Endothelial cell of umbilical vein (primary cell): ENCODE measurements at places on chromosomes 7 and 10. TPM values are rescaled to one million over a fixed set of nuclear protein-coding genes. Genes with fewer than 3 reads are reported as not detected.
A peak's percentile ranks its signal among the peaks of the same experiment; 100 is the strongest.

DNA sequence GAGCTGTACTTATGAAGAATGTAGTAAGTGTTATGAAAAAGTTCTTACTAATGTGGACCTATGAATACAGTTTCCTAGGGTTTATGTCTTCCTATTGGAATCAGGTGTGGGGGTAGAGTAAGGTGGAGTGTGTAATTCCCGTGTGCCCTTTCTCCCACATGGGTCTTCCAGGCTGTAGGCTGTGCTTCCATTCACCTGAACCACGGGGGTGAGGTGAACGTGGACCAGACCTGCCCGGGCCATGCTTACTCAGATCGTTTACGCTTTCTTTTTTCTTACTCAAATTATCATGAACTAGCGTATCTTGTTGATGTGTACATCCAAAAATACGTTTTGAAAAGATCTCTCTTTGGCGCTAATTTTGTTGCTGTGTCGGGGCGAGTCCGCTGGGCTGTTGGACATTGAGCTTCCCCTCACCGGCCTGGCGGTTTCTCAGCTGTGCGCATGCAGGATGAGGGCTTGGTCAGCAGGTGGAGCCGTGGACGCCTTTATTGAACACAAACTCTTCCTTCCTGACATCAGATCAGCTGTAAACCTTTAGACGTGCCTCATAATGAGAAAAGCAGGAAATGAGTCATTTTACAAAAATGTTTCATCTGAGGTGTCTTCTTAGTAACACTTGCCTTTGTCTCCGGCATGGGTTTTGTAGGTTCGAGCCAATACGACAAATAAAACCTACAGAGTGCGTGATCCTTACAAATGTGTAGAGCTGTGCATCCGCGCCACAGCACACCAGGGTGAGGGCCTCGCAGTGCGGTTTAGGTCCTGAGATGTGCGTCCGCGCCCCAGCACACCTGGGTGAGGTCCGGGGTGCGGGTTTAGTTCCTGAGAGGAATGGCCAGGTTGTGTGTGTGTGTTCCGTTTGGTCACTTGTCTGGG is 53.8 kb downstream of the WDR37 start:
- peak; percentile 69 for DNase-seq

Gene LRRD1
- polyA plus RNA-seq: 0.03 TPM in 1 of 2 replicates, not detected in the other

Gene CLRN3
- 0.07 and 0.14 TPM in 2 replicates for polyA plus RNA-seq

DNA sequence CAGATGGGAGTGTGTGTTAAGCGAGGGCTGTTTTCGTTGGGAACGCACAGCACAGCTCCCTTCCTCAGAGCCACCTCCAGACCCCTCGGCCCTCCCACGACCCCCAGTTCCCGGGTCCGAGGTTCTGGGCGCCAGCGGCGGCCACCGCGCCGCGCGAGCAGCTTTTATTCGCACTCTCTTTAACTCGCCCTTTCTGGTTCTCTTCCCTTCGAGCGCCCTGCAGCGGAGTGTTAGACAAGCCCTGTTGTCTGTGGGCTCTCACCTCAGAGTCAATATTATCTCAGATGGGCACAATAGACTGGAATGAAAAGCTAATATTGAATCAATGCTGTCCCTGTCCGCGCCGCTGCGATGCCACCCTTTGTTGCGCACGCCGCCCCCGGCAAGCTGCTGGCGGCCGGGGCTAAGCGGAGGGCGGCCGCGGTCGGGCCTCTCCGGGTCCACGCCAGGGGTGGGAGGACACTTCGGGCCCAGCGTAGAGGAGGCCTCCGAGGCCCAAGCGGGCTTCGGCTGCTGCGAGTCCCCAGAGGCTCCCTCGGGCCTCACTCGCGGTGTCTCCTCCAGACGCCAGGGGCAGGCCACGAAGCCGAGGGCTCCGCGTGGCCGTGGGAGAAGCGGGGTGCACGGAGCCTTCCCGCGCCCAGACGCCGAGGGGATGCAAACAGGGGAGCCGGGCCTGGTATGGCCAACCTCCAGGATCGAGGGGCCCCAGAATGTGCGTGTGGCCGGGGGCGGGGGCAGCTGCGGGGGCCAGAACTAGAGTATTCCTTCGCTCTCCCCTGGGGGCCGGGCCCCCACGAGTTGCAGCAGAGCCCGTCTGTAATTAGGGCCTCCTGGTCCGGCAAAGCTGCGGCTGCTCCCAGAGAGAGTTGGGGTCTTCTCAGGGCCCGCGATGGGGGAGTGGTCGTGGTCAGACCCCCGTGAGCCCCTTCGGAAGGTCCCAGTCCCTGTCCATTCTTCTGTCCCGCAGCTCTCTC is 7.9 kb upstream of the EMX2 start:
- DNase-seq: no peak

- no peak for DNase-seq
These were observed 410.0 kb upstream of the RNF32 start for GRCh38 chr7:156230576-156230975.

Gene DOCK1
- 15.6 and 22.5 TPM in 2 replicates for polyA plus RNA-seq

Gene ZNF479
- not detected in 2 replicates for polyA plus RNA-seq

GRCh38 chr10:14815681-14816080 is 22.2 kb downstream of the CDNF start:
- DNase-seq: no peak

Gene SORCS1
- polyA plus RNA-seq: not detected in 2 replicates

- DNase-seq: no peak
These were observed 103.3 kb upstream of the CHST15 start for GRCh38 chr10:124196659-124197058.

DNA sequence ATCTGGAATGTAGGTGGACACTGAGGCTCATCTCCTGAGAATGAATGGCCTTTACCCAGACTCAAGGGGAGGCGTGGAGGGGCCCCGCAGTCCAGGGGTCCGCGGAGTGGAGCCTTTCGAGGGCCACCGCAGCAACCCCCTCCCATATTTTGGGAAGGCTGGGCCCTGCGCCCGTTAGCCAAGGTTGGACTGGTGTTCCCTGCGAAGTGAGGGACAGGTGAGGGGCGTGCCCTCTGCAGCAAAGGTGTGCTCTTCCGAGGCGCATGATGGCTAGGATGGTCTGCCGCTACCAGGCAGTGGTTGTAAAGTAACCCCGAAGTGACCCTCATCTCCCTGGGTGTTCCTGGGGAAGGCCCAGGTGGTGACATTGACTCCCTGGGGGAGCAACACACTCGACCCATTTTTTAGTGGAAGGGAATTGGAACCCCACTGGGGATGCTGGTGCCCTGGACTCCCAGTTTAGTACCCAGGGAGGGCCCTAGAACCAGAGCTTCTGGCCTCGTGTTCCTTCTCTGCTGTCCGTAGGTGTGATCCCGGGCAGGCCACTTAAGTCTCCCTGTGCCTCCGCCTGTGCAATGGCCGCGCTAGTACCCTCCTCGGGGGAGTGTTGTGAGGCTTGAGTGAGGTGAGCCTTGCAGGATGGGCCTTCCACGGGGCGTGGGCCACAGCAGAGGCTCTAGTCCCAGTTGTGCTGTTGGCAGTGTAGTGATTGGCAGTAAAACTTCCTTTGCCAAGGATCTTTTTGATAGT is 779 bp downstream of the FAM241B start:
- no peak for DNase-seq

DNA sequence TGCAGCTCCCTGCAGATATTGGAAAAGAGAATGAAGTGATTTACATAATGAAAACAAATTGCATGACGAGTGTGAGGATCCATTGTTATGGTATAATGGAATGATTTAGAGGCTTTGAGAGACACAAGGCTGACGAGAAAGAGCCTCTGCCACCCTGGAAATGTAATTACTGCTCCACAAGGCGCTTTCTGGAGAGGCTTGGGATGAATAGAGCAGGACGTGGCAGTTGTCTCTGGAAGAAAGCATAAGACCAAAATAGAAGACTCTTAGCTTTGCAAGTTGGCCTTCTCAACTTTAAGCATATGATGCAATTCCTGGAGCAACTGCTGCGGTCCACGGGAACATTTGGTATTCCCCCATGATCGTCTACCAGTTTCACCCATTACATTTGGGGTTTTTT is 181.9 kb upstream of the TCF7L2 start:
- DNase-seq: no peak

DNA sequence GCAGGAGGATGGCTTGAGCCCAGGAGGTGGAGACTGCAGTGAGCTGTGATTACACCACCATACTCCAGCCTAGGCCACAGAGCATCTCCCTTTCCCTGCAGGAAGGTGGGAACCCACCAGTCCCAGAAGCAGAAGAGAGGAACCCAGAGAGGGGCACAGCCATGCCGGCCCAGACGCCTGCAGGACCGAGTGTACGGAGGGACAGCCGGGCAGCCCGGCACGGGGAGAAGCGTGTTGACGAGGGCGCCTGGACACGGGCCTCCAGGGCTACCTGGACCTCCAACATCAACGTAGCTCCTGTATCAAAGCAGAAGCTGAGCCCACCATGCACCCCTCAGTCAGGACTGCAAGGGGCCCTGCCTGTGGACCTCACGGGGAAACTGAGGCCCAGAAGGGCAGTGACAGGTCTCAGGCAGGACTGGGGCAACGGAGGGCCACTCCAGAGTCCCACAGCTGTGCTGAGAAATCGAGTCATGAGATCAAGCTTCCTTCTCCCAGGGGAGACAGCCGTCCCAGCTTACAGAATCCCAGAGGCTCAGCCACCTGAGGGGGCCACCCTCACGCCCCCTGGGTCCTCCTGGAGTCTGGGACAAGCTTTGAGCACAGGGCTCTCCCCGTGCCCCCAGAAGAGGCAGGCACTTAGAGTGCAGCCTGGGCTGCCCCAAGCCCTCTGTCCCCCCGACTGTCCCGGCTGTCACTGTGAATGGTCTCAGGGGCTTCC is 43.1 kb downstream of the TNRC18 start:
- no peak for DNase-seq

Gene SSC4D
- 0.88 and 1.1 TPM in 2 replicates for polyA plus RNA-seq

DNA sequence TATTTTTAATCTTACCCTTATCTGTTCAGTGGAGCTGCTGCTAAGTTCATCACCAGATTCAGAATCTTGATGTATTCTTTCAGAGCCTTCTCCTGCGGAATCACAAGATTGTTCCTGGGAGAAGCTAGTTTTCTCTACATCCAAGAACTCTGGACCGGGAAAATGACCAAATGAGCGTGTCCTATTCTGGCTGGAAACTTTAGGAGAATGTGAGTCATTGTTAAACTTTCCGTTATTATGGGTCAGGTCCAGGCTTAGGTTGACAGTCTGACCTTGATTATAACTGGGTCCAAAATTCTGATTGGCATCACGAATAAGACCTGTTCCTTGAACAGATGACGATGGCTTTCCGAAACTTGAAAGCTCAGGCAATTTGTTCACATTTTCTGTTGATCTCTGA is 20.5 kb downstream of the ARHGAP12 start:
- DNase-seq: no peak

DNA sequence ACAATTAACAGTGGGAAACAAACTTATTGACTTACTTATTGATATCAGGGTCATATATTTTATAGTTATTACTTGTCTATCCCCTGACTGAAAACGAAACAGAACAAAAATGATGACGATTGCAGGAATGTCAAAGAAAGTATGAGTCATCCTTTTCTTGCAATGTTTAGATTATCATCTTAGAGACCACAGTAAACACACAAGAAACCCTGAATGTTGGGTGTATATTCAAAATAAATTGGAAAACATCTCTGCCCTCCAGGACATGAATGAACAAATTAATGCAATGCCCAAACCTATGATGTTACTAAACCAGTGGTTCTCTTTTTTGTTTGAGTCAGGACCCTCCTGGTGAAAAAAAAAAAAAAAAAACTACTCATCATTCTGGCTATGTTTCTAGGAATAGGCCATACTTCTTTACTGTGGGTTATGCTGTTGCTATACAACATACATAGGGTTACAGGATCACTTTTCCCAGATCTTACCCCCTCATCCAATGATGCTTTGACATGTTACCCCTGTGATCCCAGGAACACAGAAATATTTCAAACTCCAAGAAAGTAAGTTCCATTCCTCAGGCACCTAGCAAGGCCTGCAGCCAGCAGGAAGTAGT is 623.4 kb upstream of the IGFBP3 start:
- peak; percentile 72 for DNase-seq

DNA sequence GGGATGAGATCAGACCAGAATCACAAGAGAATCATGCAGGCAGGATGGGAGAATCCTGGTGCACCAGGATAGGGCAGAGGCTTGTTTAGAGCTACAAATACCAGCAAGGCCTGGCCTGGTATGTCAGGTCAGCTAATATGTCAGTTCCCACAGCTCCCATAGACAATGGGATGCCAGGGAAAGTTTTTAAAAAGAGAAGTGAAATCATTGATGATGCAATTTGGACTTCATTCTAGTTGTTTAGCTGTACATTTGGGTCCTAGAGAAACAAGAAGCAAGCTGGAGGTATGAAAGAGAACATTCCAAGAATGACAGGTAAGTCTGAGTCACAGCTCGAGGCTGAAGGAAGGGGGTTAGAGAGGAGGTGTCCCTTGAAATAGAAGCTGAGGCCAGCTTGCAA is 45.2 kb downstream of the GPR141 start:
- no peak for DNase-seq

DNA sequence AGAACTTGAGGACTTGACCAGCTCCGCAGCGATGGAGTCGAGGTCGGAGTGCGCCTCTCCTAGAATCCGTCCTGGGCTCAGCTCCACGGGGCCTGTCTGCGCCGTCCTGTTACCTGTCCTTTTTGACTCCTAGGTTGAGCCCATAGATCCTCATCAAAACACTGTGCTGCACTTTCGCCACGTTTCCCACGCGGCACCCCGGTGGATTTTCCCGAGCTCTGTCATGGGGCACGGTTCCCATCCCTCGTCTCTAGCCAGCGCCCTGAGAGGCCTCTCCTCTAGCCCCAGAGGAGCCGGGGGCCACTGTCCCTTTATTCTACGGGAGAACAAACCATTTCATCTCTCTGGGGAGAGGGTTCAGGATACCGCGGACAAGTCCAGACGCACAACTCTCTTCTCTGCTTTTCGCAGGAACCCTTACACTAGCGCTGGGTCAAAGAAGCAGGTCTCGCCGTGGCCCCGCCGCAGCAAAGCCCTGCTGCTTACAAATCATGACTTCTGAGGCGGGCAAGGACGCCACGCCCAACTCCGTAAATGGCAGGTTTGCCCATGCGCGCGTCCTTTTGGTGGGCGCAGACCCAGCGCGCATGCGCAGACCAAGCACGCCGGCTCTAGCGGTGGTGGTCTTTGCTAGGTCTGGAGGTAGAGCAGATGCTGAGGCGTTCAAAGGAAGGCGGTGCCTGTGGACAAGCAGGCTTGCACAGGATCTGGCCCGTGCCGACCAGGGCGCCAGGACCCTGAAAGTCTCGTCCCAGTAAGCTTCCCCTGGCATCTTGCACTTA is 10.3 kb upstream of the ANKRD7 start:
- peak; percentile 90 for DNase-seq

- no peak for DNase-seq
These were observed 412.6 kb upstream of the C7orf33 start for GRCh38 chr7:148177972-148178371.

GRCh38 chr7:80213814-80214213 is 79.2 kb downstream of the GNAI1 start:
- no peak for DNase-seq

Gene EBF3
- polyA plus RNA-seq: 0.75 and 0.92 TPM in 2 replicates

- no peak for DNase-seq
These were observed 5.3 kb downstream of the CAMK2B start for GRCh38 chr7:44320141-44320540.

- no peak for DNase-seq
These were observed 364.2 kb downstream of the AUTS2 start for GRCh38 chr7:69962186-69963065.
